Astrocyte of the cerebellum (primary cell): ENCODE measurements at places on chromosomes 11 and 22.

DNA sequence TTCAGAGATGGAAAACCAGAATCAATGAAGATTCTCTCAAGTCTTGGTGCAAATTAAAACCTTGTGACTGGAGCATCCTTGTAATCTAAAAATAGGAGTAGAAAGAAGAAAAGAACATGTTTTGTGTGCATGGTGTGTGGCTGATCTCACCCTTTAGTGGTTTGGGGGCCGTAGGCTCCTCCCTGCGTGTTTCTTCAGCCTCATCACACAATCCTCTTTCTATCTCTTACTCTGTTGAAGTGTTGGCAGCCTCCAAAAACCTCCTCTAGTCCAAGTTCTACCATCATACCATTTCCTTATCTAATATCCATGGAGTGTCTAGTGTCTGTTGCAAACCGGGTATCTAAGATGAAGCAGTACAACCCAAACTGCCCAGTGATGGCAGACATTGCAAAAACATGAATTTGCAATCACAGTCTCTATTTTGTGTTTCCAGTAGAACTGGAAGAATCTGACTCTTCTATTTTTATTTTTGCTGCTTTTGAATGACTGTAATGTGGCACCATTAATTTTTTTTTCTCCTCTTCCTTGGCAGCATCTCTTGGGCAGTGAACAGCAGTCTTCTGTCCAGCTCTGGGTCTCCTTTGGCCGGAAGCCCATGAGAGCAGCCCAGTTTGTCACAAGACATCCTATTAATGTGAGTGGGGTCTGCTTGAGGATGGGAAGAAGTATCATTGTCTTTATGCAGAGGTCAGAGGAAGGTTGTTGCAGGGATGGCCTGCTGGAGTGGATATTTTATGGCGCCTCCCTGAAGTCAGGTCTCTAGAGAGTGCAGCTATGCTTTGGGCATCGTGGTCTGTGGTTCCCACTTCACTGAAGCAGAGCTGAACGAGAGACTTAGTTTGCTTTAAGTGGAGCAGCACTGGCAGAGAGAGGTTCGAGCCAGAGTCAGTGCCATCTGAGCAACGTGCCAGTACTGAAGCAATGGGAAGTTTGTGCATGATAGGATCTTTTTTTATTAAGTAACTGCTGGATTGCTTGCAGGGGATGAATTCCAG lies 60.0 kb upstream of the SORL1-AS1 start:
- DNase-seq, result no peak

- no peak for DNase-seq
Measured at GRCh38 chr11:134592391-134592990, 180.4 kb upstream of the B3GAT1 start.

DNA sequence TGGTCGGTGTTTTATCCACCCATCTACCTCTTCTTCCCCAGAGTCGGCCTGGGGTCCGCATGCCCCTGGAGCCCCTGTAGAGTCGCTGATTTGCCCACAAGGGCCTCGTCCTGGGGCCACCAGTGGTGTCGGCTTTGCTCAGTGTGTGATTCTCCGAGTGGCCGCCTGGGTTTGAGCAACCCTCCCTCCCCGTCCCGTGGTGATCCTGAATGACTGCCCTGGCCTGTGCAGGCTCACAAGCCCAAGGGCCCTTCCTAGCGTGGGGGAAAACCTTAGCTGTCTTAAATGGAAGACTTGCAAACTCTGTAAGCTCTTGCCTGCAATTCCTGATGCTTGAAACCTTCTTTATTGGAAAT lies 128.3 kb downstream of the OSBP2 start:
- no peak for DNase-seq

DNA sequence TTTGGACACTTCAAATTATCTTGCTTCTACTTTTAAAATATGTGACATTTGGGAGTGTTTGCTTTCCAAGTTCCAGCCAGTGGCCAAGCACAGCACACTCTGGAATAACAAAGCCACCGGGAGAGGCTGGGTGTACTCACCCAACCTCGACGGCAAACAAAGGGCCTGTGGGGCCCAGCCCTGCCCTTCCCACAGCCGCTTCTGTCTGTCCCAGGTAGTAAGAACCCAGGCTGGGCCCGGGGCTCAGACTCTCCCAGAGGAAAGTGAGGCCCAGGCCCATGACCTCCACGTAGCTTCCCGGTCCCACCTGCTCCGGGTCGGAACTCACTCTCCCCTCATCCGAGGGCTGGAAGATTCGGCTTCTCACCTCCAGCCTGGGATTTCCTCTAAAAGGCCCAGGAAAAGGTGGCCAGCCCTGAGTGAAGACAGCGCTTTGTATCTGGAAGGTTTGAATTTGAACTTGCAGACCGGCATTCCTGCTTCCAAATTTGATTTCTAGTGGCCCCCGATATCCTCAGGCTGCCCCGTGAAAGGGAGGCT lies 93.5 kb downstream of the CELSR1 start:
- no peak for DNase-seq

GRCh38 chr11:114166897-114167323 lies 107.4 kb downstream of the ZBTB16 start:
- peak; percentile 96 for DNase-seq

- no peak for DNase-seq
Measured at GRCh38 chr22:30855677-30856518, 112.7 kb downstream of the MORC2 start.

- no peak for DNase-seq
Measured at GRCh38 chr11:83681906-83682610, 395.9 kb upstream of the CCDC90B start.

GRCh38 chr11:68145120-68145866 lies 24.1 kb upstream of the CHKA start:
- no peak for DNase-seq

GRCh38 chr11:108965306-108966001 lies 300.6 kb downstream of the DDX10 start:
- DNase-seq, result no peak

- no peak for DNase-seq
Measured at GRCh38 chr11:797296-798092, 587 bp downstream of the SLC25A22 start.

GRCh38 chr22:31683181-31684105 lies 21.4 kb upstream of the PISD start:
- DNase-seq, result no peak

DNA sequence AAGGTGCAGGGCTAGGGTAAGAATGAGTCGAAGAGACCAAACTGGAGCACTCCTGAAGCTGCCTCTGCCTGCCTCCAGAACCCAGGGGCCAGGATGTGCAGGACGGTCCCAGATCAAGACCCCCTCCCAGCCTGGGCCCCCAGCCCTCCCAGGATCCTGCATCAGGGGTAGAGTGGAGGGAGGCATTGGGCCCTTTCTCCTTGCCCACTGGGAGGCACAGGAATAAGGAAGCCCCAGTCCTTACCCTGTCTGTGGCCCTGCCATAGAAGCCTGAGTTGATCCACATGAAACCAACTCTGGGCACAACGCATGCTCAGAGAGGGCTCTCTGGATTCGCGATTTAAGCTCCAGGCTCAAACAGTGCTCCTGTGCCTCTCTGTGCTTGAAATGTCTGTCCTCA lies 661.8 kb upstream of the B3GAT1 start:
- DNase-seq, result no peak

DNA sequence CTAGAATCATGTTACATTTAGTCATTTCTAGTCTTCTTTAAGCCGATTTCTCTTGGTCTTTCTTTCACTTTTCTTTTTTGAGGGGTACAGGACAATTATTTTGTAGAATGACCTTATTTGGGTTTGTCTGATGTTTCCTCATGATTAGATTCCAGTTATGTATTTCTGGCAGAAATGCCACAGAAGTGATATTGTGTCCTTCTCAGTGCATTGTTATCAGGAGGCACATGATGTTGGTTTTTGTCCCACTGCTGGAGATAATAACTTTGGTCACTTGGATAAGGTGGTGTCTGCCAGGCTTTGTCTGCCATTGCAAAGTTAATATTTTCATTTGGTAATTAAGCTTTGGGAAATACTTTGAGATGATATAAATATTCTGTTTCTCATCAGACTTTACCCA lies 100.3 kb downstream of the RRM1 start:
- DNase-seq, result no peak

- no peak for DNase-seq
Measured at GRCh38 chr11:59267736-59268475, 55.2 kb upstream of the MPEG1 start.

DNA sequence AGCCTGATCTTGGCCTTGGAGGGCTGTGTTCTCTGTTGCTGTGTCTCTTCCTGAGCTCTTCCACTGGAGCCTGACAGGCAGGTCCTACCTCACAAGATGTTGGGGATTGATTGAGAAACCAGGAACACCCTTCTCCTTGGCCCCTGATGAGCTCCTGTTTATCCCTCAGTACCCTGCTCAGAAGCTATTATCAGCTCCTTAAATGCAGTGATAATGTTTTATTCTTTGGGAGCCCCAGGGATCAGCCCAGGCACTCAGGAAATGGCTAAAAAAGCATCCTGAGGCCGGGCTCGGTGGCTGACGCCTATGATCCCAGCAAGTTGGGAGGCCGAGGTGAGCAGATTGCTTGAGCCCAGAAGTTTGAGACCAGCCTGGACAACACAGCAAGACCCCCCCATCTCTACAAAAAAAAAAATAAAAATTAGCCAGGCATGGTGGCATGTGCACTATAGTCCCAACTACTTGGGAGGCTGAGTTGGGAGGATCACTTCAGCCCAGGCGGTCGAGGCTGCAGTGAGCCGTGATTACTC lies 4.9 kb upstream of the PHLDA2 start:
- no peak for DNase-seq

DNA sequence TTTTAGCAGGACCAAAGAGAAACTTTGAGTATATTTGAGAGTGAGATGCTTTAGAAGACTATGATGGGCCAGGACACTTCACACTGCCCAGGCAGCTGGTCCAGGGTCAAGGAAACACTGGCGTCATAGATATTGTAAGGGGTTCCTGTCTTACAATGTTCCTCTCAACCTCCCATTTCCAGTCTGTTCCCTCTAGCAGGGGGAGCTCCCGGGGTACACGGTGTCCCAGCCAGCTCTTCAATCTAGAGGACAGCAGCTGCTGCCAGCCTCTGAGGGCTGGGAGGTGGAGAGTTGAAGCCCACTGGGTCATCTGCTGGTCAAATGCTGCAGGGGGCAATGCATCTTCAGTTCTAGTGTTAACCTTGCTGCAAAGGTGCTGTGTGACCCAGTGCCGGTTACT lies 40.7 kb upstream of the TIMP3 start:
- no peak for DNase-seq

DNA sequence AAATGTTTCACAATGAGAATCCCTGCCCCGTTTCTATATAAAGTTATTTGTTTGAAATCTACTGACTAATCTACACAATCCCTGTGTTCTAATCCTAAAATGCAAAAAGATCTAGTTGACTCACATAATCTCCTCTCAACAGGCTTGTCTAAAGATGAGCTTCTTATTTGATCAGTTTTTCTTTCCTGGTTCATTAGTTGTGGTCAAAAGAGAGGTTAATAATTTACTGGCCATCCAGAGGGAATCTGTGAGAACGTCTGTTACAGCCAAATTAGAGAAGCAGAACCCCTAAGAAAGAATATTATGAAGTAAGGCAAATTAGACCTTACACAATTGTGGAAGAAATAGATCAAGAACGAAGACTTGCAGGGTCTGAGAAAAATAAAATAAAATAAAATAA lies 173.7 kb upstream of the ANO3 start:
- DNase-seq, result no peak

GRCh38 chr11:118002010-118002540 lies 15.9 kb downstream of the IL10RA start:
- DNase-seq, result no peak

DNA sequence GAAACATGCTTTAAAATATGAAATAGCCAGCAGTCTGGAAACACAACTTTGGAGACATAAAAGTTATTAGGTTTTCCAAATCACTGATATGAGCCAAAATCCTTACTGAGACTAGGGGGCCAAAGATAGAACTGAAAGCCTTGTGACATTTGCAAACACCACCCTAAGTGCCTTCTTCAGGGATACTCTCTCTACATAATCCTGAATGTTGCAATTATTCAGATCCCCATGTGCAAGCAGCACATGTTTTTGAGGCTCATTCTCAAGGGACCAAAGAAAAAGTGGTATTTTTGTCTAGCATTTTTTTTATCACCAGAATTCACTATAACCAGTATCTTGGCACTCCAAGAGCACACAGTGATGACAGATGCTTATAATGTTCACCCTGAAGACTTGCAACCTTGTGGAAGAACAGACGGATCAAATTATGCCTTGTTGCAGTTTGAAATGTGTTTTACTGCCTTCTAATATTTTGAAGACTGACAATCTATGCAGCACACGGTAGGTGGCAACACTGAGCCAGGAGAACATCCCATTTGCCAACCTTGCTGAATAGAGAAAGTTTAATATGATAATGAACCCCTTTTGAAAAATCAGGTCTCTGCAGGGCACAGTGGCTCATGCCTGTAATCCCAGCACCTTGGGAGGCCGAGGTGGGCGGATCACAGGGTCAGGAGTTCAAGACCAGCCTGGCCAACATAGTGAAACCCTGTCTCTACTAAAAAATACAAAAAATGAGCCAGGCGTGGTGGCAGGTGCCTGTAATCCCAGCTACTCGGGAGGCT lies 78.5 kb downstream of the PLEKHA7 start:
- DNase-seq, result peak; percentile 26

- no peak for DNase-seq
Measured at GRCh38 chr11:70068950-70069349, 9.2 kb upstream of the ANO1 start.

DNA sequence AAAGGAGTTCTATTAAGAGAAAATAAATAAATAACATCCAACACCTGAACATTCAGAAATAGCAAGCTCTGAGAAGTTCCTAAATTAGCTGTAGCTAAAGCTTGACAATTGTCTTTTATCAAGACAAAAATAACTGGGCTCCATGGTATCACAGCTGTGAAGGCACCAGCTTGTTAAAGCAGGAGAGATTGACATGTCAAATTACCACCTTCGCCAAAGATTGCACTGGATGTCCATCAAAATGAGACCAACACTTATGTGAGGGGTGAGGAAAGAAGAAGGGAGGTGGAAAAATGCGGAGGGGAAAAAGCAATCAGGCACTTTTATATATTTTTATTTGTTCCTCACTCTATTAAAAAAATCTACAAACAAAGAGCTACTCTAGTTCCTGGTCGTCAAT lies 1827.5 kb upstream of the RAG2 start:
- no peak for DNase-seq

GRCh38 chr11:34188181-34188580 lies 82.8 kb downstream of the NAT10 start:
- no peak for DNase-seq

DNA sequence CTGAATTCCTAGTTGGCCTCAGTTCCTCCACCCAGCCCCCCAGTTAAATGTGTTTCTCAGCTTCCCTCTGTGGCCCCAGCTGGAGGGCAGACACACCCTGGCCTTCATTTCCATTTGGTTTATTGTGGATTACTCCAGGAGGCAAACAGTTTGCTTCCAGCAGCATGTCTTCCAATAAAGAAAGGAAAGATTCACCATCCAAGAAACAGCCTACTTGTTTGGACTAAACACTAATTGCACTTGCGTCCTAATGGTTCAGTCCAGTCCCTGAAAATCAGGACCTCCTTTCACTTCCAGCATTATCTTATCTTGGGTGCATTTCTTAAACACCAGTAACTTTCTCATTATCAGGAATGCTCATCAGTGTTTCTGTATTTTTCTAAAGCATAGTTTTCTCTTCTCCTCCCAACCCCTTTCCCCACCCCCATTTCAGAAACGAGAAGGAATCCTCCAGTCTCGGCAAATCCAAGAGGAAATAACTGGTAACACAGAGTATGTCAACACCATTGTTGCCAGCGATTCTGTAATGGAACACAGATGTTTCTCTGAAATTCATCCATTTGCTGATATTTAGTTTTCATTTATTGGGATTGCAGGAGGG lies 130.9 kb downstream of the PARVA start:
- DNase-seq, result peak; percentile 16
